ENCODE measurements at places on chromosomes 11 and 22.
A peak's percentile ranks its signal among the peaks of the same experiment; 100 is the strongest.

- DNase-seq: no peak
These were observed 12.3 kb downstream of the LRRC32 start for GRCh38 chr11:76658231-76658630.

DNA sequence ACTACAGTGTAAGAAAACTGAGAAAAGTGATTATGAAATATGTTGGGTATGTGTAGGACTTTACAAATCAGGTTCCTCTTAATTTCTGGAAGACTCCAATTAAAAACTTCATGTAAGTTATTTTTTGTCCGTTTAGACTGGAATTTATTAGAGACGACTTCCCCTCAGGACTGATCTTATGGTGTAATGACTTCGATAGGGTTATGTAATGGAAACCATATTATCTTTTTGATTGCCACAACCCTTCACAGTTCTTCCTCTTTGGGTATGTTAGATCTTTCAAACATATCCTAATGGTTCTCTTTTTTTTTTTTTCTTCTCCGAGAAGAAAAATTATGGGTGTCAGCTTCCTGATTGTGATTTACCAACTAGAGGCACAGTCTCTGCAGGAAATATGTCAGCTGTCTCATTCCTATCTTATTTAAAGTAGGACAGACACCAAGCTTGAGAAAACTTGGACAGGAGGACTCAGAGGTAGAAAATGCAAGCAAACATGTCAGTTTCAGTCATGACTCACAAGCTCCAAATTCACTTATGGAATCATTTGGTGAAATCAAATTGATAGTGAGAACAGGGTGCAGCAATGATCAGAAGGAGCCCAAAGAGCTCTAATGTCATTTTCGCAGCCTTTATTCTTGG lies 11.1 kb upstream of the LDLRAD3 start:
- no peak for DNase-seq

DNA sequence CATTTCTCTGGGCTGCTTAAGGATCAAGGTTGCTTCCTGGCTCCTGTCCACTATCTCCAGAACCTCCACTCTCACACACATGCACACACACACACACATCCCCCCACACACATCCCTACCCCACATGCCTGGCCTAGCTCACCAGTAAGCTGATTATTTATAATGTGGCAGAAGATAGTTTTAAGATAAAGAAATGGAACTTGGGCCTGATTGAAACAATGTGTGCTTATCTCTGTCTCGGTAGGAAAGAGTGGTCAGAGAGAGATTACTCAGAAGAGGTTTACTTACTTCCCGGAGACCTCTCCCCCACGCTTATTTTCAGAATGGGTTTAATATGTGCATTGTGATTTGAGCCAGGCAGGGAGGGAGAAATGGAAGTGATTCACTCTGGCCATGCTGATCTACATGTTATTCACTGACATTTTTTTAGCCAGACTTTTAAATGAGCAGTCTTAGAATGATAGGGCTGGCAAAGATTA lies 422.4 kb downstream of the TENM4 start:
- no peak for DNase-seq

- no peak for DNase-seq
These were observed 711.3 kb downstream of the OPCML start for GRCh38 chr11:132821014-132821413.

GRCh38 chr11:48193876-48194275 lies 22.7 kb upstream of the OR4B1 start:
- DNase-seq: no peak

DNA sequence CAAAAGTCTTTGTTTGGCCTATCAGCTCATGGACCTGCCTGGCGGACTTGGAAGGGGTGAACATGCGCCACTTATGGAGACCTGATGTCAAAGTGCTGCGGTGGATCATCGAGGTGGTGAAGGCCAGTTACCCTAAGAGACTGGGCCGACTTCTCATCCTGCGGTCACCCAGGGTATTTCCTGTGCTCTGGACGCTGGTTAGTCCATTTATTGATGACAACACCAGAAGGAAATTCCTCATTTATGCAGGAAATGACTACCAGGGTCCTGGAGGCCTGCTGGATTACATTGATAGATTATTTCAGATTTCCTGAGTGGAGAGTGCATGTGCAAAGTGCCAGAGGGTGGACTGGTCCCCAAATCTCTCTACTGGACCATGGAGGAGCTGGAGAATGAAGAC lies 17.9 kb downstream of the ALKBH3 start:
- DNase-seq: no peak

GRCh38 chr11:57514538-57515331 lies 767 bp downstream of the SLC43A1 start:
- peak; percentile 16 for DNase-seq

- DNase-seq: no peak
These were observed 35.0 kb downstream of the POLD3 start for GRCh38 chr11:74627381-74627780.

DNA sequence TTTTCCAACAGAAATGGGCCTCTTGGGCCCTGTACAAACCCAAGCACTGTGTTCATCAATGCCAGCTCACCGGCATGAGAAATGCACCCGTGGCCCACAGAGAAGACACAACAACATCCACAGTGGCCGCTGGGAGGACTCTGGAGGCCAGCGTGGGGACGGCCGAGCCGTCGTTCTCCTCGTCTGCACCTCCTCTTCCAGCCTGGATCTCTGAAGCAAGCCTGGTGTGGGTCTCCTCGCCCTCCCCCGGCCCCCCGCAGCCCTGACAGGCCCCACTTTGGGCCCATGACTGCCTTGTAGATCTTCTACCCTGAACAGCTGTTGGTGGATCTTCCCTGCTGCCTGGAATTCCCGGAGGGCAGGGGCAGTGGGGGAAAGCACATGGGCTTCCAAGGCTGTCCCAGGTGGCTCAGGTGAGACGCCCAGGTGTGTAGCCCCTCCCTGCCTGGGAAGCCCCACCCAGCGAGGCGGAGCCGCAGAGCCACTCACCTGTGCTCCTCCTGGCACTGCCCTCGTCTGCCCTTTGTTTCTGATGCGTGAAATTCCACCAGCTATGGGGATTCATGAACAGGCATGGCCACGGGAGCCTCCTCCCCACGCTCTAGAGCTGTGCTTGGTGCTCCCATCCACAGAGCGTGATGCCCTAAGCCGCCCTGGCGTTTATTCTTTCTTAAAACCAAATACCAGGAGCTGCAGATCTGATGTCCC lies 225.9 kb downstream of the BRD1 start:
- DNase-seq: no peak

DNA sequence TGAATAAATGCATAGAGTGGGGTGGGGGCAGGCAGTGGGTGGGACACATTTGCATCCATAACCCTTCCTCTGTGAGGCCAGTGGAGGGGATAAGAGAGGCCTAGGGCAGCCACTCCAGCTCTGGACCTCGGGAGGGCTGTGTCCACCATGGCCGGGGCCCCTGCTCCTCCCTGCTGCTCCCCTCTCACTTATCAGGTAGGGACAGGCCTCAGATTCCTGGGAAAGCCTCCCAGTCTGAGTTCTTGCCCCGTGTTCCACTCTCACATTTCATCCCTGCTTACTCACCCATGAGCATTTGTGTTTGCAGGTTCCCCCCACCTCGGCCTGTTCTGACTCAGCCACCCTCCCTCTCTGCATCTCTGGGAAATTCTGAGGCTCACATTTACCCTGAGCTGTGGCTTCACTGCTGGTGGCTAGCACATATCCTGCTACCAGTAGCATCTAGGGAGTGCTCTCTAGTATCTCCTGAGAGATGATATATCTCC lies 128.7 kb upstream of the TOP3B start:
- DNase-seq: no peak

DNA sequence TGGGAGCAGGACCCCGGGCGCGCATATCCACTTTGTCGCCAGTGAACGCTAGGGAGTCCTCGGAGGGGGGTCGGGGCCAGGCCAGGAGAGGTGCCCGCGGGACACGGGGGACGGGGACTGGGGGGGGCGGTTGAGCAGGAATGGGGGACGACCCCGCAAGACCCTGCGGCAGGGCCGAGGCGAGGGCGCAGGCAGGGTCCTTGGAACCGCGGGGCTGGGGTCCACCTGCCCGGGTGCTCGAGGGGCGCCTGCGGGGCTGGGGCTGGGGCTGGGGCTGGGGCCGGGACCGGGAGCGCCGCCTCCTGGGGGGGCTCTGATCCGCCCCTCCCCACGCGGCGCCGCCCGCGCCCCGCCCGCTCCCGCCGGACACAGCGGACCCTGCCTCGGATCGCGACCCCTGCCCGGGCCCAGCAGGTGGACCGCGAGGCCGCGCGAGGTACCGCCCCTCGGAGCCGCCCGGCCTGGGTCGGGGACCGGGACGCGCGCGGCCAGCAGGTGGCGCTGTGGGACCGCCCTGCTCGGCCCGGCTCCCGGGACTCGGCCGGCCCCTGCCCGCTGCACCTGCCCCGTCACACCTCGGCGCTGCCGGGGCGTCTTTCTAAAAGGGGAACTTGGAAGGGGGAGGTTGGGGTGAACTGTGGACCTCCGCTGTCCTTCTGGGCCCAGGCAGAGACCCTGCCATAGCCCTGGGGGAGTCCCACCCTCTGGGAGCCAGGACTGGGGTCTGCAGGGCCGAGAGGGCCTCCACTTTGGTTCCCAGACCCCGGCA lies 11.0 kb downstream of the CRELD2 start:
- DNase-seq: peak; percentile 51

DNA sequence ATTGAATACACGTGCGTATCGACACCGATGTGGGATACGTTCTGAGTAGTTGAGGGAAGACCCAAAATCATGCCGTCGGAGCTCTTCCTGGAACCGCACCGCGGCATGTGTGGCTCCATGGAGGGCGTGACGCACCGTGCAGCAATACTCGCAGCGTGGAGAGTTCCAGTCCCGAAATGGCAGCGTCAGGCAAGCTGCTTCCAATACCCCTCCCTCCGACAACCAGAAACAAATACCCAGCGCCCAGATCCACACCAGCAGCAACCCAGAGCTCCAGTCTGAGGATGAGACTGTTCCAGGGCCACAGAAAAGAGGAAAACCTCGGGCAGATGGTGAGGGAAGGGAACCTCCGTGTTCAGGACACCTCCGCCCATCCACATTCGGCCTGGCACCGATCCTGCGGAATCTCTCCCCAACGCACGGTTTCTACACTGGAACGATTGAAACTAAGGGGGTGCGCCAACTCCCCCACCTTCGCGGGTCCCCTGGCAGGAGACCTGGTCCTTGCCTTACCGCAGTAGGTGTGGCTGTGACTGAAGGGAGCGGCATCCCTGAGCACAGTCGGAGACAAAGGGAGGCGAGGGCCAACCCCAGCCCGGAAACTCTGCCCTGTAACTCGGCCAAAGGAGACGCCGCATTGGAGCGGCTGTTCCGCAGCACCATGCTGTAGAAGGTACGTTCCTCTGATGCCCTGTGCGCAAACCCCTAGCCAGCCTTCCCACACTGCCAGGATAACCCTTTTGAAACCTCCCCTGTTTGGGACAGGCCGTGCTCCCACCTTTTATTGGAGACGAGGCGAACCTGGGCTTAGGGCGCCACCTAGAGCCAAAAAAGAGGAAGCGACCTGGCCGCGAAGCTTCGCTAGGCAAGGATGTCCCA lies 28.2 kb downstream of the DBX1 start:
- DNase-seq: no peak

DNA sequence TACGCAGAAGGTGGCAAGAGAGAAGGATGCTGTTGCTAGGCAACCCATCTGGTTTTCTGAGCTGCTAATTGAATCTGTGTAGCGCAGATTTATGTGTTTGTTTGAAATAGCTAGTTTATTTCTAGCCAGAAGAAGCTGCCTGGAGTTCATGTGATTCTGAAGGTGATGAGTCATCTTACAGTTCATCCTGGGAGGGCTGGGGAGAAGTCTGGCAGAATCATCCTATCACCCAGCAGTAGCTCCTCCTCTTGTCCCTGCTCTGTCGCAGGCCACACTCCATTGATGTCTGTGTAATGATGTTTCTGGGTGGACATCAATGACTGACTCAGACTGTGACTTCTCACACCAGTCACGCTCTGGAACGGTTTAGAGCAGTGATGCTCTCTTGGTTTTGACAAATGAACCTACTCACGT lies 4.8 kb upstream of the FBXO7 start:
- DNase-seq: no peak

DNA sequence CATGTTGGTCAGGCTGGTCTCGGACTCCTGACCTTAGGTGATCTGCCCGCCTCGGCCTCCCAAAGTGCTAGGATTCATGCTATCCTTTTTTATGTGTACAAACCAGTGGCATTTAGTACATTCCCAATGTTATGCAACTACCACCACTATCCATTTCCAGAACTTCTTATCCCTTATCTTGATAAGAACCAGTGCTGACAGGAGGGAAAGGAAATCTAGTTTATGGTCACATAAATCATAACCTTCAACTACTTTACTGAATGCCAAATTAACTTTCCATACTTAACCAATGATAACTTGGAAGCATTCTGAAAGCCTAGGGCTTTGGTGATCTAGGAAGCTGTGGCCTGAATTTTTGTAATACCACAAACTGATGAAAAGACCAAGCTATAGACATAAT lies 170.4 kb downstream of the SWAP70 start:
- no peak for DNase-seq

- no peak for DNase-seq
These were observed 27.8 kb upstream of the GGTLC2 start for GRCh38 chr22:22616636-22617035.

- no peak for DNase-seq
These were observed 8.6 kb upstream of the APOBEC3B start for GRCh38 chr22:38973289-38974169.

GRCh38 chr11:46203746-46204145 lies 73.7 kb upstream of the CREB3L1 start:
- DNase-seq: no peak

DNA sequence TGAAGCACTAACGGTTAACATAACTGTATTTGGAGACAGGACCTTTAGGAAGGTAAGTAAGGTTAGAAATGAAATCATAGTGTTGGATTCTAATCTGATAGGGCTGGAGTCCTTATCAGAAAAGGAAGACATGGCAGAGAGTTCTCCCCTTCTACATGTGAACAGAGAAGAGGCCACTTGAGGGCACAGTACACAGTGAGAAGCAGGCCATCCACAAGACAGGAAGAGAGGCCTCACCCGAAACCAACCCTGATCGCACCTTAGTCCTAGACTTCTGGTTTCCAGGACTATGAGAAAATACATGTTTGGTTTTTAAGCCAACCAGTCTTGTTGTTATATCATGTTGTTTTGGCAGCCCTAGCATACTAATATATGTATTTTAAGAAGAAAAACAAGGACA lies 170.0 kb downstream of the LRRC4C start:
- DNase-seq: no peak

GRCh38 chr11:17443000-17443399 lies 33.6 kb downstream of the ABCC8 start:
- DNase-seq: no peak

- DNase-seq: peak; percentile 68
These were observed 798 bp downstream of the AMPD3 start for GRCh38 chr11:10455637-10456487.

- peak; percentile 45 for DNase-seq
These were observed 540 bp downstream of the PPARA start for GRCh38 chr22:46150655-46151477.

- DNase-seq: no peak
These were observed 34.9 kb upstream of the HMOX1 start for GRCh38 chr22:35345808-35346505.

DNA sequence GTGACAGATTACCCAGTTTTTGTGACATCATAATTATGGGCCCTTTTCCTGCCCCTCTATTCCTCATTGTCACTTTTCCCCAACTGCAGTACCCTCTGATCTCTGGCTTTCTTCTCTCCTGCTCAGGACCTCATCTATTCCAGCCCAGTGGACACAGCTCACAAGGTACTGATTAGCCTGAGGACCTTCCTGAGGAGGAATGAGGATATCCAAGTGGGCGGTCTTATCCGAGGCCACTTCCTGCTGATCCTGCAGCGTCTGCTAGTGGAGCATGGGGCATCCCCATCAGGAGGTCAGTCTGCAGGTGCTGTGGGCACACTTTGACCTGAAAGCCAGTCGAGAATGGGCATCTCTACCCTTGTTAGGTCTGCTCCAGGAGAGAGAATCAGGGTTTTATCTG lies 24.5 kb upstream of the CCDC134 start:
- no peak for DNase-seq

Measured in T-helper 22 cell (primary cell).